Stimulated activated CD8-positive, alpha-beta memory T cell treated with anti-CD3 and anti-CD28 coated beads, Interleukin-7, amount 100 ng/mL, for 4 hours (primary cell): ENCODE measurements at places on chromosomes 3 and 15.

DNA sequence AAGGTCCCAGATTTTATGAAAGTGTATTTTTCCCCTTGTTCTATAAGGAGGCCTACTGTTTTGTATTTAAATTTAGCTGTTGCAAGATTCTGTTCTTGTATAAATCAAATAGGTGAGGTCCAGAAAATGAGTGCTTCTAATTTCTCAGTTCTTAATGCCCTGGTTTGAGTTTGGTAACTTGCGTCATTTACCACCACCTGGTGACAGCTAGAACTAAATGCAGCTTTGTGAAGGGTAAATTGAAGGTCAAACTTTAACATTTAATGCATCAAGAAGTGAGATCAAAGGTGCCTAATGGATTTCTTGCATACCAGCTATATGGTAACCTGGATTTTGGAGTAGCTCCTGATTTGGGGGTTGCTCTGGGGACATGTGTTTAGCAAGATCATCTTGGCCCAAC is 50.7 kb upstream of the POLR2M start:
- DNase-seq, result no peak

GRCh38 chr3:170064108-170064507 is 26.3 kb downstream of the GPR160 start:
- DNase-seq, result no peak

DNA sequence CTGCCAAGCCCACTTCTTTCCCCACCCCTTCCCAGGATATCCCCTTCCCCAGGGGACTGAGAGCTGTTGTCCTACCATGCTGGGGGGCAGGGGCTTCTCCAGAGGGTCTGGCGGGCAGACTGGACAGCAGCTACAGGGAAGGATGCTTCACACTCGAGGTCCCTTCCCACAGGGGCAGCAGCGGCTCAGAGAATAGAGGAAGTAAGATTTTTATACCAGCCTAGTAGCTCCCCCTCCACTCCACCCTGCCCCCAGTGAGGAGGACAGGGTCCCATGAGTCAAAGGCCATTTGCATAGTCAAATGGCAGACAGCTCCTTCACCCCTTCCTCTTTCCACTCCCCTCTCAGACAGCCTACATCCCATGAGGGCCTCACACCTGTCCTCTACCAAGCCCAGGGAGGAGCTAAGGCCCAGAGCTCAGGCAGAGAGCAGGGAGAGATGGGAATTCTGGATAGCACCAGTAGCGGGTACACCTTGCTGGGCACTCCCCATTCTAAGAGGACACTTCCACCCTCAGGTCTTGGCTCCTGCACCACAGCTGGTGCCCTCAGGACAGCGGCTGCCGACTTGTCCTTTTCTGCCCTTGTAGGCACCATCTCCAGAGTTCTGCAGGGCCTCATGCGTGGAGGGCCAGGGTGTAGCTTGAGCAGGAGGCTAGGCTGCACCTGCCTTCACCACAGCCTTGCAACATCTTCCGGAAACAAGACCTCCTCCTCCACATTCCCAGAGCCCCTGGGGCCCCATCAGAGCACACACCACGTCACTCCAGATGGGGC is at the start of gene TLR9:
TSS of gene TLR9 (minus strand) at position 194 of the 777 bp plus-strand sequence. CDS start at position 78, 116 bp downstream.
- DNase-seq, result no peak

- DNase-seq, result no peak
These were observed 831 bp downstream of the IFT57 start for GRCh38 chr3:108221393-108221792.

- DNase-seq, result no peak
These were observed 22.6 kb upstream of the CMC1 start for GRCh38 chr3:28218917-28219198.

- DNase-seq, result no peak
These were observed 103.4 kb upstream of the HACD2 start for GRCh38 chr3:123688241-123688747.

DNA sequence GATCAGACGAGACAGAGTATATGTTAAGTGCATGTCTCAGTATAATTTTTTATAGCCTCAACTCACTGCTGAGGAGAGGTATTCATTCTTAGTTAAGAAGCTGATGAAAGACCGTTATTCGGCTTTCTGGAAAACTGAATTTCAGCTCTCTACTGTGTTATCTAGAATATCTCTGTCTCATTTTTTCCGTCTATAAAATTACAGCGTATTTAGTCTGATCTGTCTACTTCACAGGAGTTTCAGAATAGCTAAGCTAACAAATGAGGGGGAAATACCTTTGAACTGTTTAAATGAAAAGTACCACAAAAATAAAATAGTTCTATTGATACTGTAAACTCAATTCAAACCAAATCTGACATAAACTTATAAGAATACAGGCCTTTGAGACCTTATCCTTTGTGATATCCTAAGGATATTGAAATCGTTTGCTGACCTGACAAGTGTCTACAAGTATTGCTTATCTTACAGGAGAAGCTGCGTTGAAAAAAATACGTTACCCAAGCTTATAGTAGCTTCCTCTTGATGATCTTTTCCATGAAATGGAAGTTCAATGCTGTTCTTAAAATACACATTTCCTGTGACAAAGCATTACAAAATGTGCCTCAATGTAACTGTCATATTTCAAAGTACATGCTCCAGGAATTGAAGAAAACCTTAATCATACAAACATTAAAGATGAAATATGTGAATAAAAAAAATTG is 104.6 kb downstream of the IL1RAP start:
- DNase-seq, result no peak

GRCh38 chr3:44584646-44585501 is at the start of gene ZNF660:
TSS of gene ZNF660 (plus strand) at chr3:44584964. CDS start at chr3:44594194, 9,230 bp downstream.
- no peak for DNase-seq

GRCh38 chr3:130779031-130779430 is 32.4 kb upstream of the PIK3R4 start:
- DNase-seq, result no peak

- no peak for DNase-seq
These were observed 1097.1 kb downstream of the ROBO1 start for GRCh38 chr3:78670746-78671145.

GRCh38 chr3:15800327-15800726 is 2.5 kb upstream of the ANKRD28 start:
- no peak for DNase-seq

- DNase-seq, result no peak
These were observed 10.7 kb downstream of the H1-8 start for GRCh38 chr3:129553719-129554118.

DNA sequence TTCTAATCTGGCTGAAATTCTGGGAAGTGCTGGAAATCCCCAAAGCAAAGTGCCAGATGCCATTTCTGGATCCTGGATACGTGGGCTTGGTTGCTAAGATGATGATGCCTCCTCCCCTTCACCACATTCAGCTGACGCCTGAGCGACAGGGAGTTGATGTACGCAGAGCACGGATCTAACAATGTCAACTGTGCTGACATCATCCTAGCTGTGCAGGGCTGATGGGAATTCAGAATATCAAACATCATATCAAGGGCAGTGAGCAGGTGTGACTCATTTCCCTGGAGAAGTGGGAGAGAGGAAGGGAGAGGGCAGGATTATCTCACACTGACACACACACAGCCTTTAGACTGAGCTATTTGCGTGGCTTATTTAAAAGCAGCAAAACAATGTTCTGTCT is 92.6 kb upstream of the ZBTB20 start:
- DNase-seq, result no peak

- no peak for DNase-seq
These were observed 108.6 kb upstream of the AADACL2 start for GRCh38 chr3:151625086-151625485.

GRCh38 chr15:67158367-67158766 is 93.0 kb downstream of the SMAD3 start:
- DNase-seq, result no peak

DNA sequence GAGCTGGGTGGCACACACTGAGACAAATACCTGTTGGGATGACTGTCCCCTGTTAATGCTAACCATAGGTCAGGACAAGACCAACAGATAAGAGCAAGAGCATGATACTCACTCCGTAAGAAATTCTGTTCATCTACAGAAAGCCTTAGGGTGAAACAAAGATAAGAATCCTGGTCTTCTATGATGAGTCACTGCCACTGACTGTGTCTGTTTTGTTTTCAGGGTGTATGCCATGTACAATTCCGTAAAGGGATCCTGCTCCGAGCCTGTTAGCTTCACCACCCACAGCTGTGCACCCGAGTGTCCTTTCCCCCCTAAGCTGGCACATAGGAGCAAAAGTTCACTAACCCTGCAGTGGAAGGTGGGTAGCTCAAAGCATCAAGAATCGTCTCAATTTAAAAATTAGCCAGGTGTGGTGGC is 141.1 kb downstream of the GHSR start:
- no peak for DNase-seq

DNA sequence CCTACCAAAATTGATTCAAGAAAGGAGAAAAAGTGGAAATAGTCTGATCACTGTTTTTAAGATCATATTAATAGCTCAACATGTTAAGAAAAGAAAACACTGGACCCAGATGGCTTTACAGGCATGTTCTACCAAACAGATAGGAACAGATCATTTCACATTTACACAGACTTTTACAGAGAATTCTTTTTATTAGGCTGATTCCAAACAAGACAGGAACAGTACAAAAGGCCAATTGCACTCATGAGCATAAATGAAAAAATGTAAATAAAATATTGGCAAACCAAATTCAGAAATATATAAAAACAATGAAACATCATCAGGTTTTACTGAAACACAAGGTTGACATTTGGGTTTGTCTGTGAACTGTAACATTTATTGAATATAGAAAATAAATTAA is 106.5 kb downstream of the WNT5A start:
- DNase-seq, result no peak

DNA sequence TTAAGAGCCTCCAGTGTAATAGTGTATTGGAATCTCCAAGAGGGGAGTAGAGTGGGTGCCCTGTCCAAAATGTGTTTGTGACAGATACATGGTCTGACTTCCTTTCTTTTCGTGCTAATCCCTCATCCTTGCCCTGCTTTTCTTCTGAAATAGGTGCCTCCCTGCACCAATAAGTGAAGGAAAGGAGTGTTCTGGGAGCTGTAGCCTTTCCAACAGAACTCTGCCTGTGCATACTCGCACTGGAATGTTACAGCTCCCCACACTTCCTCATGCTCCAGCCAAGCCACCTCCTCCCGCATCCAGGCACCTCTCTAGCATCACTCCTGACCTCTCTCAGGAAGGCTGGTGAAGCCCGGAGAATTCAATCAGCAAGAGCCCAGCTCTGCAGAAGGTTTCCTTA is 478.0 kb downstream of the GABRG3 start:
- DNase-seq, result no peak

- DNase-seq, result no peak
These were observed 21.0 kb upstream of the CHMP2B start for GRCh38 chr3:87206070-87206469.

DNA sequence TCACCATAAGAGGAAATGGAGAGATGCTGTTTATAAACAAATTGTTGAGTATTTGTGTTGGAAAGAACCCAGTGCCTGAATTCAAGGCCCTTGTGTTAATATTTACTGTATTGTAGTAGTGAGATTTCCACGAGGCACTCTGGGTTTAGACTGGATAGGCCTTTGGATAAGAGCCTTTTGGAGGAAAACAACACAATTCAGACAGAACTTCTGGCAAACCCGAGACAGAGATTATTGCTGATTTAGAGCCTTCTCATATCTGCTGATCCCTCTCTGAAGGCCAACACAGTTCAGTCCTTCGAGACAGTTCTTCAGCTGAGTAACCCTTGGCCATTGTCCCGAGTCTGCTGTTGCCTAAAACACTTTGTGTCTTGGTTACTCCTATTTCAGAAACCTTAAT is 55.7 kb downstream of the LMCD1 start:
- DNase-seq, result no peak

DNA sequence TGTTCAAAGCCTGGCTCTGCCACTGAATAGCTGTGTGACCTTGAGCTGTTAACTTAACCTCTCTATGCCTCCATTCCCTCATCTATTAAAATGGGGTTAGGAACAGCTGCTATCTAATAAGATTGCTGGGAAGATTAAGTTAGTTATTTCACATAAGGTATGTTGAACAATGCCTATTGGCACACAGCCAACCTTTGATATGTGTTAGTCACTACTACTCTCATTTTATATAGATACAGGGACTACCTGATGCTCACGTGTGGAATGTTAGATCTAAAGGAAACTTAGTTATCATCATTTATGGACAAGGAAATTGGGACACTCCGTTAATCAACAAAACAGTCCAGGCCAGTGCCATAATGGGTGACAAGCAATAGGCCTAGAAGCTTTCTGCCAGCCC is 332.4 kb upstream of the PPP2R3A start:
- no peak for DNase-seq

- DNase-seq, result no peak
These were observed 91.3 kb downstream of the PRICKLE2 start for GRCh38 chr3:64133987-64134386.
